HuH-7.5 (cell line): ENCODE measurements at places on chromosomes 12 and 14.

DNA sequence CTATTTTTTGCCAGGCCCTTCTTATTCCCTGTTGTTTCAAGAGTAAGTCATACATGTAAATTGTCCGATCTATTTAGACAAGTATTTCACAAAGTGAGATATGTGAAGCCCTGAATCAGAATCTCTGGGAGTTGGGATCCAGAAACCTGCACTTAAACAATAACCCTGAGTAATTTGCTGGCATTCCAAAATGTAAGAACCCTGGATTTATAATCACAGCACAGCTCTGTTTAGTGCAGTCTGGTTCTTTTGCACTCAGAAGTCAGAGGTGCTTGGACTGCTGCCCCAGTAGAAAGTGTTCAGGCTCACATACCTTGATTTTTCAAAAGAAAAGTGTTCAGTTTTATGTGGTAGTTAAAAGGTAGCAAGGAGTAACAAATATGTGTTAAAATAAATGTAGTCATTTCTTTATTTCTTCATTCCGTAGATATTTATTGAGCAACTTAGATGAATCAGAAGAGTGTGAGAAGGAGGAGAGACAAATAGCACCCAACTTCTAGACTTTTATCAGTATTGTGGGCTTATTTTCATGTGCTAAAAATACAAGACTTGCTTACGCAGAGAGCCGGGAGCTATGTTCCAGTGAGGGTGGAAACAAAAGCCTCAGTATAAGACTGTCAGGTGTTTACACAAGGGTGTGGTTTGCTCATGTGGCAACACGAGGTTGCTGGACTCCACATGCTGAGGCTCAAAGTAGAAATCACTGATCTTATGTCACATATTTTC is 70.1 kb downstream of the SYNE2 start:
- DNase-seq = peak; percentile 44

DNA sequence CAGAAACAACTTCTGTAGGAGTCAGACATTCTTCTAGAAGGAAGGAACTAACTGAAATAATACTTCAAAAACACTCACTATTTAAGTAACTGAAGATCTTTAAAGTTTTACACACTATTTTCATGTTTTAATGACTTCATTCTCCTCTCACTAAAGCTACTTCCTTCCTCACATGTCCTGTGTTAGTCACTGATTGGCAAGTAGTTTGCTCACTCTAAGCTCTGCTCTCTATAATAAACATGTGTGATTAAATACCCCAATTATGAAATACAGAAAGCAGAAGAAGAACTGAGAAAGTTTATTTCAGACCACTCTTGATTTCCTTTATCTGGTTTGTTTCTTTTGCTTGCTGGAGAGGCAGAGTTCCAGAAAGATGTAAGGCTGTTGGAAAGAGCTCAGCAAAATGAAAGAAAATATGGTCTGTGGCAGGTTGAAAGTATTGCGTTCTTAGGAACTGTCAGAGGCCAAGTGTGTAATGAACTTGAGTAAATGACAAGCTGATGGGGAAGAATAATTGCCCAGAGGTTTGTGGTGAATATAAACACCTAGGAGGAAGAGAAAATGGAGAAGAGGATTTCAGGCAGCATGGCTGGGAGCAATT is 522.0 kb upstream of the SEL1L start:
- no peak for DNase-seq

GRCh38 chr14:70002589-70003346 is 123.6 kb downstream of the SMOC1 start:
- DNase-seq = no peak

- peak; percentile 37 for DNase-seq
These were observed 39.8 kb downstream of the BAZ2A start for GRCh38 chr12:56590237-56590830.

- DNase-seq = no peak
These were observed 225.6 kb downstream of the GXYLT1 start for GRCh38 chr12:41919048-41919447.

DNA sequence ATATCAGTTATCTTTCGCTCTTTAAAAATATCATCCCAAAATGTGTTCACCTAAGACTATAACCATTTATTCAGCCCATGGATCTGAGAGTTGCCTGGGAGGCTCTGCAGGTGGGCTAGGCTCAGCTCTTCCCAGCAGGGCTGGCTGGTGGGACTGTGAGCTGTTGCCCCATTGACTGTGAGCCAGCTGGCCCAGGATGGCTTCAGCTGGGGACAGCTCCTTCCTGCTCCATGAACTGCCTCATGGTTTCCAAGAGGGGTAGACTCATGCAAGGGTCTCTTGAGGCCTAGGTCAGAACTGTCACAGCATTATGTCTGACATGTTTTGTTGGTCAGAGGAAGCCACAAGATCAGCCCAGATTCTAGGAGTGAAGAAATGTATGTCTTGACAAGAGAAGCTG is 114.1 kb upstream of the E2F7 start:
- no peak for DNase-seq

GRCh38 chr14:56886471-56887062 is 76.3 kb upstream of the OTX2 start:
- no peak for DNase-seq

GRCh38 chr12:52798671-52799504 is 3.0 kb upstream of the KRT3 start:
- no peak for DNase-seq

- DNase-seq = no peak
These were observed 5.1 kb downstream of the INF2 start for GRCh38 chr14:104694475-104694950.

GRCh38 chr12:128551266-128551665 is 272.5 kb downstream of the SLC15A4 start:
- DNase-seq = no peak

DNA sequence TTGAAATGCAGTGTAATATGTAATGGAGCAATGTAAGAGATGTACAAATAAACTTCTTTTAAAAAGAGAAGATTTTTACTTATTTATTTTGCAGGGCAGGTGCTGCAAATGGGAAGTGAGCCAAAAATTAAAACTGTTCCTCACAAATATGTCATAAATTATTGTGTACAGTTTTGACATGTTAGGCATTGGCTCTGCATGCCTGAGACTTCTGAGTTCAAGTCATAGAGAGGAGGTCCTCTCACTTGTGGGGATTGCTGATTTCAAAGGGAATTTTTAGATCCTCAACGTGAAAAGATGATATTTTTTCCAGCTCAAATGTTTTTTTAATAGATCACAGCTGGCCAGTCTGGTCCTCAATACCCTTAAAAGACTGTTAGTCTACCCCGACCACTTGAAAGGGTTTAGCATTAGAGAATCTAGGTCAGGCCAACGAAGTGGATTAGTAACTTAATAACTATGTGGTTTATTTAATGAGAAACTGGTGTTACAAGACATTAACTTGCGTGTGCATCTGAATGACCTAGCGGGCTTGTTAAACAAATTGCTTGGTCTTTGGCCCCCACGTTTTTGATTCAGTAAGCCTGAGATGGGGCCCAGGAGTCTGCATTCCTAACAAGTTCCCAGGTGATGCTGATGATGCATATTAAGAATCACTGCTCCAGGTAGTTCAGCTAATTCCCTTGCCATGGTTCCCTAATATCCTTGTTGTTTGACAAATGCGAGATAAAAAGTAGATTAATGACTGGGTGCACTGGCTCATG is 30.9 kb upstream of the WDR89 start:
- DNase-seq = no peak

DNA sequence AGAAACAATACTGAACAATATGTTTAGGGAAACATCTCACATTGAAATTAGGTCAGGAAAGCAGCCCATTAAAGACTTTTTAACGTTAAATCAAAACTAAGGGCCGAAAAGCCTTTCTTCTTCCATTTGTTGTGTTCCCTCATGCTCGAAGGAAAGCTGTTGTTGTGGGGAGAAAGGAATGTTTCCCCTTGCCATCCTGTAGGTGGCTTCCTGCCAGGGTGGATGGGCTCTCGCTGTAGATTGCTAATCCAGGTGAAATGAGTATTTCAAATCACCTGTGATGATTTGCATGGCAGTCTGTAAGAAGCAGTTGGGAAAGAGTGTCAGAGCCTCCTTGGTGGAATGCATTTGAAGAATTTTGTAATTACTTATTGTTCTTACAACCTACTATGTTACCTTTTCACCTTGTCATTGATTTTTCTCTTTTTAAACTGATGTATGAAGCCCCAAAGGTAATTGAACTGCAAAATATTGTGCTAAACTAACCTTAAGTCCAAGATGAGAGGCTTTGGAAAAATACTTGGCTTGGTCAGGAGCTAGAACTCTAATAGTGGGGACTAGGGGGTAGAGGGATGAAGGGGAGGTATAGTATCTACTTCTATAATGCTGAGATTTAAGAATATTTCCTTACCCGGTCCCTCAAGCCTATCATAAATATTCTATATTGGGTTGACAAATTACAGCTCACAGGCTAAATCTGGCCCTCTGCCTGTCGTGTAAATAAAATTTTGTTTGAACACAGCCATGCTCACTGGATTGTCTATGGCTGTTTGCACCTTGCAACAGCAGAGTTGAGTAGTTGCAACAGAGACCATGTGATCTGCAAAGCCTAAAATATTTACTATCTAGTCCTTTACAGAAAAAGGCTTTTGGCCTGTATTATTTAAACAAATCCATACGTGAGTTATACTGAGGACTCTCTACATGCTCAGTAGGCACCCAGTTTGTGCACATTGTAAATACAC is 7.7 kb upstream of the DCP1B start:
- DNase-seq = no peak

DNA sequence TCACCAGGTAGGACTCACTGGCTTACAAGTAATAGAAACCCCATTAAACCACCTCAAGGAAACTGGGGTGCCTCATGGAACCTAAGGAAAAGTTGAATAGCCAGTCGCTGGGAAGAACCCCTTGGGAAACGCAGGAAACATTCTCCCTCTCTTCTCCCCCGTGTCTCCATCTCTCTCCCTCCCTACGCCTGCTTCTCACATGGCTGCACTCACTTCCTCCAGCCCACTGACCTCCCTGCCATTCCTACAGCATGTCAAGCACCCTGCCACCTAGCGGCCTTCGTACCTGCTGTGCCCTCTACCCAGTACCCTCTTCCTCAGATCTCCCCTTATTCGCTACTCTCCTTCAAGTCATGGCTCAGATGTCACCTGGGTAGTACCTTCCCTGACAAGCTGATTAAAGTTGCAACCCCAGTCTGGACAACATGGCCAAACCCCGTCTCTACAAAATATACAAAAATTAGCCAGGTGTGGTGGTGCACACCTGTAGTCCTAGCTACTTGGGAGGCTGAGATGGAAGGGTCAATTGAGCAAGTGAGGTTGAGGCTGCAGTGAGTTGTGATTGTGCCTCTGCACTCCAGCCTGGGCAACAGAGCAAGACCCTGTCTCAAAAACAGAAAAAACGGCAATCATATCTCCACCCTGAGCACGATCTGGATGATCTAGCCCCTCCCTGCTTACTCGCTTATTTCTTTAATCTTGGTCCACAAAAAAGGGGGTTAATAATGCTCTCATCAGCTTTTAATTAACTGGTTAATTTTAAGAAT is 6.4 kb upstream of the DTX1 start:
- no peak for DNase-seq

GRCh38 chr14:55427439-55427838 is 13.0 kb downstream of the TBPL2 start:
- DNase-seq = no peak

- DNase-seq = no peak
These were observed 221.6 kb downstream of the LRRK2 start for GRCh38 chr12:40446385-40446784.
